CD4-positive, alpha-beta T cell (primary cell): ENCODE measurements at places on chromosomes 7 and 10. TPM values are rescaled to one million over a fixed set of nuclear protein-coding genes. Genes with fewer than 3 reads are reported as not detected.

The KIF11 gene
- 0.38 TPM for total RNA-seq

The PAPOLB gene
- total RNA-seq, result not detected

- no peak for DNase-seq
Observed at GRCh38 chr7:133369130-133369529, 116.3 kb downstream of the EXOC4 start.

GRCh38 chr7:106022193-106022821, 59.2 kb downstream of the CDHR3 start:
- DNase-seq, result peak; percentile 93

- DNase-seq, result no peak
Observed at GRCh38 chr7:137628216-137628615, 218.6 kb downstream of the DGKI start.

GRCh38 chr10:104374591-104374990, 21.0 kb downstream of the CFAP58 start:
- DNase-seq, result no peak

The AKR1C1 gene
- 2.6 TPM for total RNA-seq

DNA sequence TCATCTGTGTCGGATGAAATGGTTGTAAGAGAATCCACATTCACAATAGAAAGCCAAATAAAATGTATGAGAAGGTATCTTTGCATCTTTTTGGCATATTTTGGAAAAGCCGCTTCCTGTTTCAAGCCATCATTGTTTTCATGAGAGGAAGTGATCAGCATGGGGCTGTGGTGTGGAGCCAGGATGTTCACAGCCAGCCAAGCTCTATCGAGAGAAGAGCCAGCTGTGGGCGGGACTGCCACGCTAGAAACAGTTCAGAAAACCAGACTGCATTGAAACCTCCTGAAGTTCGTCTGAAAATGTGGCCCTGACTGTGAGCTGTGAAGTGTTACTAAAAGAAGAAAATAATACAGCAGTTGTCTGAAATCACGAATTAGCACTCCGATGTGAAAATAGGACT, 21.2 kb upstream of the NPS start:
- DNase-seq, result no peak
